Keratinocyte (primary cell): ENCODE measurements at places on chromosomes 3 and 15.

GRCh38 chr3:55574671-55575070 lies 87.6 kb upstream of the WNT5A start:
- no peak for DNase-seq

DNA sequence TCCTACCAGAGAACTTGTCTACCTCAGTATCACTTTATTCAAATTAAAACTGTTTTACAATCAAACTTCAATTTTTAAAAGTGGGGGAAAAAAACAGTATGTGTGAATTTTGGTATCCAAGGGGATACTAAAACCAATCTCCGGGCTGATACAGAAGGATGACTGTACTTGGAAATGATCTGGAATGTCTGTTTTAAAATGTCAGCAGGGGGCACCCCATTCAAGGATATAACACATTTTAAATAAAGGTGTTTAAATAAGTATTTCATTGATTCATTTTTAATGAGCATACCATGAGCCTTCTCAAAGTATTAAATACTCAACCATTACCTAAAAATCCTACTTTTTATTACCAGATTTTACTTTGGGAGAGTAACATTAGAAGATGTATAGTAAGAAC lies 67.9 kb downstream of the ULK4 start:
- DNase-seq = no peak

- no peak for DNase-seq
Observed at GRCh38 chr3:195312714-195313113, 41.8 kb upstream of the XXYLT1 start.

- no peak for DNase-seq
Observed at GRCh38 chr3:11638495-11639358, 5.0 kb downstream of the VGLL4 start.

DNA sequence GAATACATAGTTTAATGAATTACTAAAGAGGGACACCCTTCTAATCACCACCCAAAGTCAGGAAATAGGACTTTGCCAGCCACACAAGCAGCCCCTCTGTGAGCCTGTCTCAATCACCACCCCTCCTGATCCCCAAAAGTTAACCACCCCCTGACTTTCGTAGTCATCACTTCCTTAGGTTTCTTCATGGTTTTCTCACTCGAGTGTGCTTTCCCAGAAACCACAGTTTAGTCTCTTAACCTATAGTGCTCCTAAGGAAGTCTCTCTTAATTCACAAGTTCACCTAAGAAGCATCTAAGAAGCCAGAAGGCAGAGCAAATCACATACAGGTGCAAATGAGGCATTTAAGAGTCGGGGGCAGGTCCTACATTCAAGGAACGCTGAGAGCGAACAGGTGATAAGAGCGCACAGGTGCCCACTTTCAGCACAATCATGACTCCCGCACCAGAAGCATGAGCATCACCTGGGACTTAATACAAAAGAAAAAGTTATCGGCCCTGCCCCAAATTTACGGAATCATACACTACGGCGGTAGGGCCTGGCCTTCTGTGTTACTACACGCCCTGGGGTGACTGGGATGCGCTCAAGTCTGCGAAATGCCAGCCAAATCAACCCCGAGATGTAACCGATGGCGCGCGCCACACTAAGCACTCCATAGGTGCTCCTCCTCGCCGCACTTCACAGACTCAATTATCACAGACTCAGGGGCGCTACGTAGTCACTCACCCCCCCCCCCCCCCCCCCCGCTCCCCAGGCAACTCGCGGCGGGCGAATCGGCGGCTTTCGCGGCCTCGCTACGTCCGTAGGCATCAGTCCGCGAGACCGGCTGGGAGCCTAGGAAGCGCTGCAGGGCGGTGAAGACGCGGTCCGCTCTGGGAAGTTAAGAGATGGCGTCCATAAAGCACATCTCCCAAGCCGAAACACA lies 815 bp downstream of the ULK4 start:
- DNase-seq = no peak

GRCh38 chr3:169457807-169458697 lies 205.5 kb downstream of the MECOM start:
- no peak for DNase-seq

GRCh38 chr3:9808345-9809037 lies 1.6 kb upstream of the TTLL3 start:
- DNase-seq = no peak

DNA sequence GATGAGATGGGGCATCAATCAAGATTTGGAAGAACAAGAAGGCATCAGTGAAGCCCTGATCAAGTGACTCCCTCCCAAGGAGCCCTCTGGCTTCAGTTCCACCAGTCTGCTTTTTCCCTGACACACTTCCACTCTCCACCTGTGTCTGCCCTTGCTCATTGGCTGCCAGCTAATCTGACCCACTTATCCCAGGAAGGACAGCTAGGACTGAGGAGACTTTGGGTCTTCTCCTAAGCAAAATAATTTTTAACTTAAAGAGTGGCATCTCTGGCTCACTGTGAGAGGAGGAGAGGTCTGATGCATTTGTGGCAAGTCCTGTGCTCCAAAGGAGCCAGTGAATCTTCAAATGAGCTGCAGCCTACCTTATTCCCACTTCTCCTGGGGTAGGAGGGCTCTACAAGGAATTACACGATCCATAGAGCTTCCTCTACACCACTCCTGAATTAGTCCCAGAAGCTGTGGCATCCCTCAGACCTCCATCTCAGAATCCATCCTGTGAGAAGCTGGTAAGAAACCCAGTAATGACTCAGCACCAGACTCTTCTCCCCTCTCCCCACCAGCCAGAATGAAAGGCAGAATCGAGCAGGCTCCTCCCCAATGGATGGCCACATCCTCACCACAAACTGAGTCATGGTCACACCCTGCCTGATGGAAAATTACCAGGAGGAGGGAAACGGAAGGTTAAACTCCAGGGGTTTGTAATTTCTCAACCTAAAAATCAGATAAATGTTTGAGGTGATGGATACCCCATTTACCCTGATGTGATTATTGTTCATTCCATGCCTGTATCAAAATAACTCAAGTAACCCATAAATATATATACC lies 6.3 kb upstream of the PKM start:
- DNase-seq = peak; percentile 90

DNA sequence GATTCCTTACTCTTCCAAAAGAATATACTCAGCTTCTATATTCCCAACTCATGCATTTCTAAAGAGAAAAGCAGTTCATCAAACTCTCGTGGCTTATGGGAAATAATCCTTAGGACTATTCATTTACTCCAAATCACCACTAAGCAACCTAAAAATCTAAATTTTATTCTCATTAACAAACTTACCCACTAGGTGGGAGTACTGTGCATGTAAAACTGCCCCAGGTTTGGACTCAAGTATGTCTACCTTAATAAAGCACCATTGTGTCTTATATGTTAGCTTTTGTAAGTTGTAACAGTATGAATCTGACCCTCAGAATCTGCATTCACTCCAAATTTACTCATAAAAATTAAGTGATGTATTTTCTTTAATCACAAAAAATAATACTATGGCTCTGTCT lies 25.3 kb downstream of the RAD18 start:
- no peak for DNase-seq

GRCh38 chr3:127970966-127971592 lies 56.0 kb downstream of the KBTBD12 start:
- DNase-seq = no peak

- DNase-seq = no peak
Observed at GRCh38 chr15:75942464-75942863, 38.8 kb downstream of the FBXO22 start.

DNA sequence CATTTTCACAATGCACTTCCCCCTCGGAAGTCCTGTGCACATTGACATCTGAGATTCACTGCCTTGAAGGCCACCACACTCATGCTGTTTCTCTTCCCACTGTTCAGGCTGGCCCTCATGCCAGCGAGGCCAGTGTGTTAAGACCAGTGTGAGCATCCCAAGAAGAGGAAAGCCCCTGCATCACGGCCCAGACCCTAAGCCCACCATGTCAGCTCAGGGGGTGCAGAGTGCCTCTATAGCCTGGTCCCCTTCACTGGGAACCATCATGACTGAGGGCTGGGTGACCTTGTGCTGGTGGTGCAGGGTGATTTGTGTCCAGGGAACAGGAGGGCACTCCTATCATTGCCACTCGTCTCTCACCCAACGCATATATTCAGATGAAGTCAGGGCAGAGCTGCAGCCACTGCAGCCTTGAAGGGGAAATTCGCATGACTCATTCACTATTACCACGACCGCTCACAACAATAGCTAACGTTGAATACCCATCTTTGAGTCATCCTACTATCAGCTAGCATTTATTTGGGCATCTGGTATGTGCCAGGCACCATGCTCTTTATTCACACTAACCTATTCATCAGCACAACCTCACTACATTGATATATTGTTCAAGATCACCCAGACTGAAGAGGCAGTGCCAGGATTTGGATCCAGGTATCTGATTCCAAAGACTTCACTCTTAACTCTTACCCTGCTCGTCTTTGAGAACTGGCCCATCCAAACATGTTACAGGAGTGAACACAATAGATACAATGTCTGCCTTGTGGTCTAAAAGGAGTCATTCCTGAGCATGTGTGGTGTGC lies 58.8 kb upstream of the SLC6A11 start:
- DNase-seq = peak; percentile 86

- no peak for DNase-seq
Observed at GRCh38 chr3:187971629-187972028, 182.3 kb upstream of the LPP start.

GRCh38 chr3:33246786-33247185 lies 28.2 kb upstream of the SUSD5 start:
- no peak for DNase-seq

DNA sequence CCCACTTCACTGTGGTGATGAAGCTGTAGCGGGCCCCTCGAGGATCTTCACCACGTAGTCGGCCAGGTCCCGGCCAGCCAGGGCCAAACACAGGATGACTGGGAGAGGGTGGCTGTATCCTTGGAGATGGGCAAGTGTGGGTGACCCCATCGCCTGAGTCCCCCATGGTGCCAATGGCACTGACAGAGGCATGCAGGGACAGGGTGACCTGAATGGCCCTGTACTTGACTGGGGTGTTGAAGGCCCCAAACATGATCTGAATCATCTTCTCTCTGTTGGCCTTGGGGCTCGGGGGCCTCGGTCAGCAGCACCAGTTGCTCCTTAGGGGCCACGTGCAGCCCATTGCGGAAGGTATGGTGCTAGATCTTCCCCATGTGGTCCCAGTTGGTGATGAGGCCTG lies 17.1 kb upstream of the AP3B2 start:
- DNase-seq = no peak

DNA sequence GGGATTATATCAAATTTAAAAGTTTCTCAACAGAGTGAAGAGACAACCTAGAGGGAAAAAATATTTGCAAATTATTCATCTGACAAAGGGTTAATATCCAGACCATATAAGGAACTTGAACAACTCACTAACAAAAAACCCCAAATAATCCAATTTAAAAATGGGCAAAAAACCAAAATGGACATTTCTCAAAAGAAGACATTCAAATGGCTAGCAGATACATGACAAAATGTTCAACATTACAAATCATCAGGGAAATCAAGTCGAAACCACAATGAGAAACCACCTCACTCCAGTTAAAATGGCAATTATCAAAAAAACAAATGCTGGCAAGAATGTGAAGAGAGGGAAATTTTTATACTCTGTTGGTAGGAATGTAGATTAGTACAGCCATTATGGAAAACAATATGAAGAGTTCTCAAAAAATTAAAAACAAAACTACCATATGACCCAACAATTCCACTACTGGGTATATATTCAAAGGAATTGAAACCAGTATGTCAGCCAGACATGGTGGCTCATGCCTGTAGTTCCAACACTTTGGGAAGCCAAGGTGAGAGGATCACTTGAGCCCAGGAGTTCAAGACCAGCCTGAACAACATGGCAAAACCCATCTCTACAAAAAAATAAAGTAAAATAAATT lies 88.5 kb downstream of the CSNK1G1 start:
- no peak for DNase-seq

DNA sequence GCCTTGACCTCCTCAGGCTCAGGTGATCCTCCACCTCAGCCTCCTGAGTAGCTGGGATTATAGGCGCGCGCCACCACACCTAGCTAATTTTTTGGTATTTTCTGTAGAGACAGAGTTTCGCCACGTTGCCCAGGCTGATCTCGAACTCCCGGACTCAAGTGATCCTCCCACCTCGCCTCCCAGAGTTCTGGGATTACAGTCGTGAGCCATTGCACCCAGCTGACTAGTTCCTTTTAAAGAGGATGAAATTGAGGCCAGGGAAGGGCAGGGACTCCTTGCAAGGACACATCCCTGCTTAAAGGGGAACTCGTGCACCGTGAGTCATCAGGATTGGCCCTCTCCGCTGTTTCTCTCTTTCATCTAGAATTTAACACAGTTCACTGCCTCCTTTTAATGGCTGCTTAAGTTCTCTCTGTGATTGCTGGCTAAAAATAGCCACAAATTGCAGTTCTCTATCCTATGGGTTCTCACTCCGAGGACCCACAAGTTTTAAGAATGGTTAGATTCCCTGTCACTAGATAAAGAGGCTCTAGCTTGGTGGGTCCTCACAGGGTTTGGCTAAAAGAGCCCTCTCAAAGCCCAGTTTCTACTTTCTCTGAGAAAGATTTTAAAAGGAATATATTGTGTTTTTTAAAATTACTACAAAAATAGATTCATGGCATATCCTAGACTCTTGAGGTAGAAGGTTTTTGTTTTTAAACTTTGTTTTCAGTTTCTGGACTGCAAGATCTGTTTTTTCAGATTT lies 1.4 kb downstream of the CRTAP start:
- peak; percentile 78 for DNase-seq

DNA sequence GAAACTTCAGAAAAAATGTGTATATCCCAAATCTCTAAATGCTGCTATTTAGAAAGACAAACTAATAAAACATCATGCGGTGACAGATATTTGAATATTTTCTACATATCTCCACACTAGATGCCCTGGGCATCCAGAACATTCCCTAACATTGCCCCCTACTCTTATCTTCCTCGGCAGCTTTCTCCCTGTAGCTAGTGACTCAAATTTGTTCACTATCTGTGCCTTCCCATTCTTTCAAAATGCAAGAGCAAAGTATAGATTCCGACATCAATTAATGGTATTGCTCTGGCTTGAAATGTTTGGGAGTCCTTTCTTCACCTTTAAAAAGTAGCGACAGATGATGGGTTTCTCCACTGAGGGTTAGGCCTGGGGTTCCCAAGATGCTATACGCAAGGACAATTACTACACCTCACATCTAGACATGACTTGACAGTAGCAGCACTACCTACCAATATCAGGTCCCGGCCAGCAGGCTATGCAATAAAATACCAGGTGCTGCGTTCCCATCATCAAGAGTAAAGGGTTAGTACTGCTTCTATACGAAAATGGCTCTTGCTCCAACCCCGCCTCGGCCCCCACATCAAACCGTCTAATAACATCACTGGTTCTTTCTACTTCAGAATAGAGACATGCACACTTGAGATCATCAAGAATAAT lies 631 bp downstream of the UBR1 start:
- no peak for DNase-seq

DNA sequence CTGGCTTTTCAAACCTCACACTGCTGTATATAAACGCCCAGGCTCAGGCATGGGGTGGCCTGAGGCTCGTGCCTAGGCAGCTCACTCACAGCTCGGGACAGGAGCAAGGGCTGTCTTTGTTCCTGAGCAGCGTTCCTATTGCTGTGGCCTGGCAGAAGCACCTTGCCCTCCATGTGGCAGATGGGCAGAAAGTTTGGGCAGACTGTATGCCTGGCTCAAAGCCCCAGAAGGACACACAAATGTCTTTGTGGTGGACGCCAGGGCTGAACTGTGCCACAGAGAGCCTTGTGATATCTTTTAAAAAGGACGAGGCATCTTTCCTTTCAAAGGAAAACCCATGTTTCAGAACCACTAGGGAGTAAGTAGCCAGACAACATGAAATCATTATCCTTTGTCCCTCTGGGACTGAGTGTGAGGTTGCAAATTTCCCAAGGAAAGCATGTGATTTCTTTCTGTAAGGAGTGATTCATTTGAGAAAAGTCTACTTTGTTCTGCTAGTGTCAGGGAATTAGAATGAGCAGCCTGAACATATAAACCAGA lies 29.3 kb upstream of the UBE2E1 start:
- DNase-seq = no peak

GRCh38 chr15:41544650-41545015 lies 576 bp upstream of the RPAP1 start:
- no peak for DNase-seq
